Hematopoietic multipotent progenitor cell treated with erythropoietin and hydrocortisone succinate and interleukin-3 and kit ligand, for 4 days (in vitro differentiated cells): ENCODE measurements at places on chromosomes 2 and 18.

- DNase-seq = no peak
These were observed 151.8 kb upstream of the STK17B start for GRCh38 chr2:196322973-196323810.

GRCh38 chr2:46498681-46499080 lies 19.3 kb downstream of the TMEM247 start:
- no peak for DNase-seq

GRCh38 chr2:37464067-37464466 lies 119.6 kb downstream of the QPCT start:
- peak; percentile 22 for DNase-seq

DNA sequence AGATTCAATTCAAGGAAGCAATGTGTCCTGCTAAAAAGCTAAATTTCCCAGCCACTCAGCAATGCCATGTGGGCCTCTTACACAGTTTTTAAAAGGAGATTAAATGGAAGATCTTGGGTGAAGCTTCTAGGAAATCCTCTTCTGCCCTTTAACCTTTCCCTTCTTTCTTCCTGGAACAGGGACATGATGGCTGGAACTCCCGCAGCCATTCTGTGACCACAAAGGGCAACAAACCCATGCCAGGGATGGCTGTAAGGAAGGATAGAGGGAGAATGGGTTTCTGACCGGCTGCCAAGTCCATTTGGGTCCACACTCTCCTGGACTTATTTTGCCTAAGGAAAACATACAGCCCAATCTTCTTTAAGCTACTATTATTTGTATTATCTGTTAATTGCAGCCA lies 52.6 kb upstream of the ASAP2 start:
- DNase-seq = no peak

DNA sequence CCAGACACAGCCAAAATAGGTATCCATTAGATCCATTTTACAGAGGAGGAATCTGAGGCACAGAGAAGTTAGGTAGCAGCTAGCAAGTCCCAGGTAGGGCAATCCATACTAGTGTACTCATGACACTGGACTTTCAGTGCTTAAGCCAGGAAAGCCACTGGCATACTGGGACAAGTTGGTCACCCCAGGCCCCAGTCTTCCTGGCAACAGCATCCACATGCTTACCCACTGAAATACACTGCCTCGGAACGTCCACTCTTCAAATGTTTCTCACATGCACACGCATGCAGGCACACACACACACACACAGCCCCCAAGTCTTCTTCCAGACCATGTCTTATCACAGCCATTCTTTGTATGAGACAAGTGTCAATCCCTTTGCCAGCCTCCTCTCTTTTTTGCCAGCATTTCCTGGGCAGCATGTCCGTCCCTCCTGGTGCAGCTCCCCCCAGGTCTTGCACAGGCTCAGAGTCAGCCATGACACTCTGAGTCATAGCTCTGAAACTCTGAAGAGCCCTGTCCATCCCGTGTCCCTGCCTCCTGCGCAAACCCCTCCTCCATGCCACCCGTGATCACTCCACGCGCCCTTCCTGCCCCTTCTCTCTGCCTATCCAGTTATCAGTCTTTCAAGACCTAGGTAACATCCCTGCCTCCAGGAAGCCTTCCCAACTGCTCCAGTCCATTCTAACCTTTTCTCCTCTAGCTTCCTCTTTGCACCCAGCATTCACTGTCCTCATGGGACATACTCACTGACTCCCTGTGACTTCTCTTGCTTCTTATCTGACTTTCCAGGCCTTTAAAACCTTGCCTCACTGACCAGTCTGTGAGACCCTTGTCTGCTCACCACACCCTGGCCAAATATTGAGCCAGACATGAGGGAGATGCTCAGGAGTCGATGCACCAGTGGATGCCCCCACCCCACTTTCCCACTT lies 10.9 kb upstream of the TEX261 start:
- no peak for DNase-seq

- no peak for DNase-seq
These were observed 66.5 kb upstream of the ACKR3 start for GRCh38 chr2:236503100-236503499.

DNA sequence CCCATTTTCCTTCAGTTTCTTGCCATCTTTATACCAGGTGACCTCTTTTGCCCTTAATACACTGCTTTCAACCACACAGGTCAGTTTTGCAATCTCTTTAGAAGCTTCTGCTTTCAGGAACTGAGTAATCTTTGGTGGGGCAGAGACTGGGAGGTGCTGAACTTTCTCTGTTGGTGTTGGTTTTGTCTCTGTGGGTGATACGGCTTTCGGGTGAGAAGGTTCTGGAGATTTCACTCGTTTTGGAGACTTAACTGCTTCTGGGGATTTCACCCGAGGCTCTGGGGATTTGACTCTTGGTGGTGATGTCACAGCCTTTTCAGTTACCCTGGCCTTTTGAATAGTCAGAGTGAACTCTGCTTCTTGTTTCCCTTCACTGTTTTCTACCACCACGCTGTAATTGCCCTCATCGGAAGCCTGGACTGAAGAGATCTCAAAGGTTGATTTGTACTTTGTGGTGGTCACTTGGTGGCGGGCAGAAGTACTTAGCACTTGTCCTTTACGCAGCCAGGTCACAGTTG lies 50.4 kb downstream of the PLEKHA3 start:
- peak; percentile 59 for DNase-seq

DNA sequence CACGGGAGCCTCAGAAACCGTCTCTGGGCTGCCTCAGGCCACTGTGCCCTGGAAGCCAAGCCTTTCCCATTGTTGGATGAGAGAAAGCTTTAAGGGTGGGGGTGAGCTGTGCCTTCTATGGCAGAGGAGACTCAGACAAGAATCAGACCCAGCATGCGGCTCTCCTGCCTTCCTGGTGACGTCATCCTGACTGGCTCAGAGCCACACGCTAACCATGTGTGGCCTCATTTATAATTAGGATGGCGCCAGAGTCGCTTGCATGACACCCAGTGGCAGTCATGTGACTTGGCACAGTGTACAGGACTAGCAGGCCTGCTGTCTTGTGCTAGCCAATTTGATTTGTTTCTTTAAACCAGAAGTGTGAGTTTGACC lies 99.1 kb downstream of the SH3BP4 start:
- DNase-seq = peak; percentile 83

DNA sequence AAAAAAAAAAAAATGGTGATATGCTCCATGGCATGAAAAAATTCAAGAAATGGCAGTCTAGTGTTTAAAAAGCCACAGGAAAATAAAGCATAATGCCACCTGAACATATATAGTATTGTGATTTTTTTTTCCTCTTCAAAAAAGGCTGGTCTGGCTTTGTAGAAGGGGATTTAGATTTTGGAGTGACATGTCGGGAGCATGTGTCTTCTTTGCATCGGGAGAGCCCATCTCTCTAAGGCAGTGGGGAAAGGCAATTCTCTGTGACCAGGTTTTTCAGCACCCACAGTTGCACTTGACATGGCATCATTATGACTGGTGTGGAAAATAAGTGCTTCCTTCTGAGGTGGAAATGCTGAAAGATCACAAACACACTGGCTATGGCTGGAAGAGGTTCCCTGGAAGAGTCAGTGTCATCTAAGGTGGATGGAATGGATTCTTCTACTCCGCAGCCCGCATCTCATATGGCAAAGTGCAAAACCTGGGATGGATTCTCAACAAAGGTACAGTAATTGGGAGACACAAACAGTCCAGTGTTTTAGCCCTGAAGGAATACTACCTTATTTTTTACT lies 172.5 kb downstream of the AGAP1 start:
- DNase-seq = peak; percentile 26

GRCh38 chr2:112794841-112795240 lies 10.5 kb upstream of the IL1A start:
- DNase-seq = no peak

GRCh38 chr2:11042841-11043240 lies 112.4 kb upstream of the SLC66A3 start:
- DNase-seq = no peak

DNA sequence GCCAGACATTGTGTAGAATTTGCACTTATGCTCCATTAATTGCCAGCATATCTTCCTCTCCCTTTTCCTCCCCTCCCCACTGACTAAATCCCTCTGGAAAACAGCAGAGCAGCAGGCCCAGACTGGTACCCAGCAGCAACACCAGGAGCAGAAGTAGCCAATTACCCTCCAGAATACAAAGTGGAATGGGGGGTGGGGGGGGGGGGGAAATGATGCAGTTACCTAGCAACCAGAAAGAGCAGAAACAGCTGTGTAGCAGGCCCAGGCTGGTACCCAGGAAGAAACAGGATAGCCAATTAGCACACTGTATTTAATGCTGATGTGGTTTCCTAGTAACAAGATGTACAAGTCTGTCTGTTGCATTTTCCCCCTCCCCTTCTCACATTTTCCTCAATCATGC lies 52.3 kb downstream of the KLF7 start:
- no peak for DNase-seq

- no peak for DNase-seq
These were observed 72.7 kb downstream of the SH3RF3 start for GRCh38 chr2:109201465-109202327.

- peak; percentile 47 for DNase-seq
These were observed 90.2 kb upstream of the SCG2 start for GRCh38 chr2:223692191-223692947.

DNA sequence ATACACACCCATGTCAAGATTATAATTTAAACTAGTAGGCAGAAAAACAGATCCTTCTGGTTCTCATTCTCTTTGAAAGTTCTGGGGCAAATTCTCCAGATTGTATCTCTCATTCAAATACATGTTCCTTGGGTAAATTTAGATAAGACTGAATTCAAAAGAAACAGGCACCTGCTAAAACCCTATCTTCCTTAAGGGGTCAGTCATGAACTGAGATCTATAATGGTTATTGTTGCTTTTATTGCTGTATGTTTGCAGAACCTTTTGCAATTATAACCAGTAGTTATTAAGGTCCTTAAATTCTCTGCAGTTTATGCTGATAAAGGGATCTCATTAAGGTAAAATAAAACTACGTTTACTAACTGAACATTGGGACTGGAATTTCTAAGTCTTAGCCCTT lies 83.5 kb downstream of the MYO5B start:
- DNase-seq = peak; percentile 1

DNA sequence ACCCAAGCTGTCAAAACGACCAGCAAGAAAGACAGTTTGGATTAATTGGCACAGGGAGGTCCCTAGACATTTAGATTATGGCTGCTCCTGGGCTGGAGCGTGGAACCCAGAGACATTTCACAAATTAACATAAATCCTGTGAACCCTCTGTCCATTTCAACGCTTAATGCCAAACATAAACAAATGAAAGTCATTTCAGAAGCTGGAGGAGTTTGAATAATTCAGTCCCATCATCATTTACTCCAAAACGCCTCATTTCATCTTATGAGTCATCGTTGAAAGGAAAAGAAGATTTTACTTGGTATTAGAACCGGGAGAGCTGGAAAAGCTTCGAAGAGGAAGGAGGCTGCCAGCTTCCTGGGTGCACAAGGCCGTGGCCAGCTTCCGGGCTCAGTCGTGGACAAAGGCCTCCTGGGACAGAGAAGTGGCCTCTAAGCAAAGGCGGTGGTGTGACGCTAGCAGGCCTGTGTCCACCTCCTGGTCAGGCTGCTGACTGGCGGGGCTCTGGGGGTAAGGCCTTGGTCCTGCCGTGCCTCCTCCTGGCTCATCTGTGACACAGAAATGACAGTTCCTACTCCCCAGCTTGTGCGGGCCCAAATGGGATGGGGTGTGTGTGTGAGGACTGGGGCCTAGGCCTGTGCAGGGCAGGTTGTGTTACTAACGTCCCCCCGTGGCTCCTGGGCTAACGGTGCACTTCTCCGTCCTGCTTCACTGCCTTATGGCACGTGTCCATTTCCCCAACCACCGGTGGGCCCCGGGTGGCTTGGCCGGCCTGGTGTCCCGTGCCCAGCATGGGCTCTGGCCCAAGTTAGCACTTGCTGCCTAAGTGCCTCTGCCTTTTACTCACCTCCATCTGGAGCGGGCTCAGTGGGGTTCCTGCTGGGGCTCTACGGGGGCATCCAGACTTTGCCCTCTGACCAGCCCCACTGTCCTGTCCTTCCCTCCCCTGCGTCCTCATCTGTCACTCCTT lies 71.6 kb downstream of the RRM2 start:
- no peak for DNase-seq

DNA sequence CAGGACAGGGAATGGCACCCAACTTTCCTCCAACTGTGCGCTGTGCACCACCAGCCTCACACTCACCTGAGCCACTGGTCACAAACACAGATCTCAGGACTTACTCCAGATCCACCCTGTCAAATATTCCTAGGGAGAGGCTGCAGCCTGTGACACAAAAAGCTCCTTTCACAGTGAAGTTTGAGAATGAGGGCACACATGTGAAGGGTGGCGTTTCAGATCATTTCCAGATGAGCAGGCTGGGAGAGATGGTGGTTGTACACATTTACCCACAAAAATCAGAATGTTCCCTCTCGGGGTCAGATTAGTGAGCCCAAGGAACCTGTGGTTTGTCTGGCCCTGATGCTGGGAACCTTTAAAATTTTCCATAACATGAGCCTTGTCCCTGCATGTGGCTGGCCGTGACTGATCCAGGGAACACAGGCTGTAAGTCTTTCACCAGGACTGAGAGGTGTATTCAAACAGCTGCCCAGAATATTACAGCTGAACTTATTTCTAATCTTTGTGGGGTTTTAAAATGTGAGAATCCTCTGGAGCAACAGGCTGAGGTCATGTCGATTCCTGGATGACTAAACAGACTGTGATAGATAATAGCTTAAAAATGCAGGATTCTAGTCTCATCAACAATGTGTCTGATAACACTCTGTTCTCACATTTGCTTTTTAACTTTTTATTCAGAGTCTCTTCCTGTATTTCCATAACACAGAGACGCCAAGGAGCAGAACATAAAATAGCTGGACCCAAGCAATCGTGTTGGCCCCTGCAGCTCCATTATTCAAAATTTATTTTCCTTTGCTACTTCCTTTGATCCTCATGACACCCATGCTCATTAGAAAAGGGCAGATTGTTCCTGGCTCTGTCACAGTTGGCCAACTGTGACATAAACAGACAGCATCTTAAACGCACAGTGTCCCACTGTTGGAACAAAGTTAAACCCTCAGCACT lies 35.5 kb downstream of the IL1R2 start:
- no peak for DNase-seq

GRCh38 chr2:43221763-43222474 lies 4.5 kb downstream of the ZFP36L2 start:
- peak; percentile 94 for DNase-seq

DNA sequence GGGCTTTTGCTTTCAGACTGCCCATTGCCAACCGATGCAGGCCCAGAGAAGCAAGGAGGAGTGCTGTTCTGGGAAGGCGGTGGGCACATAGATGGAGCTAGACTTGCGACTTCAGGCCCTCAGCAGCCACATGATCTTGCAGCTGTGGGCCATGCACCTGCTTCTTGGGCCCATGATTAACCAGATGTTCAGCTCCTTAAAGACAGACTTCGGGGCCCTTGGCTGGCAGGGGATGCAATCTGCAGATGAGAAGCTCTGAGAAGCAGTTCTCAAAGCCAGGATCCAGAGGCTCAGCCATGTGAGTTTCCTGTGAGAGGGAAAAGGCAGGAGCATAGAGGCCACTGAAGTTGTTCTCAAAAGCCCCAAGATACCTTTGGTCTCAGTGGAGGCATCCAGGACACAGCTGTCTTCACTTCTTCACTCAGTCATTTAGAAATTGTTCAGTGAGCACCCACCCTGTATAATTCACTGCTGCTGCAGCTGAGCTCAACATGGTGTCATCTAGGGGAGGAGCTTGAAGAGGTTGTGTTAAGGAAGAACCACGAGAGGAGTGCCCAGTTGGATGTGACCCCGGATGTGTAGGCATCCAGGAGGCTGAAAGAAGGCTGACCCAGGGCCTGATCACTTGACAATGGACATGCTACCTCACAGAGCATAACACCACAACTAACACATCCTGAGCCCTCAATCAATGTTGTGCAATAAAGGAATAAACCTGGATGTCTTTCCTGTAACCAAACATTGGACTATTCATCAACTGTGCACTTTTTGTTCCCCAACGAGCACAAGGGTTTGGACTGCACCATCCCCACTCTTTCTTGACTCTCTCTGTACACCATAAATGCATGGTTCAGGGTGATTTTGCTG lies 44.7 kb upstream of the TMEM200C start:
- no peak for DNase-seq
